T-helper 1 cell (primary cell): ENCODE measurements at places on chromosomes 7 and 10.

GRCh38 chr10:21929070-21929469 is 74.5 kb downstream of the DNAJC1 start:
- no peak for DNase-seq

GRCh38 chr7:94590526-94591162 is 65.3 kb downstream of the SGCE start:
- no peak for DNase-seq

DNA sequence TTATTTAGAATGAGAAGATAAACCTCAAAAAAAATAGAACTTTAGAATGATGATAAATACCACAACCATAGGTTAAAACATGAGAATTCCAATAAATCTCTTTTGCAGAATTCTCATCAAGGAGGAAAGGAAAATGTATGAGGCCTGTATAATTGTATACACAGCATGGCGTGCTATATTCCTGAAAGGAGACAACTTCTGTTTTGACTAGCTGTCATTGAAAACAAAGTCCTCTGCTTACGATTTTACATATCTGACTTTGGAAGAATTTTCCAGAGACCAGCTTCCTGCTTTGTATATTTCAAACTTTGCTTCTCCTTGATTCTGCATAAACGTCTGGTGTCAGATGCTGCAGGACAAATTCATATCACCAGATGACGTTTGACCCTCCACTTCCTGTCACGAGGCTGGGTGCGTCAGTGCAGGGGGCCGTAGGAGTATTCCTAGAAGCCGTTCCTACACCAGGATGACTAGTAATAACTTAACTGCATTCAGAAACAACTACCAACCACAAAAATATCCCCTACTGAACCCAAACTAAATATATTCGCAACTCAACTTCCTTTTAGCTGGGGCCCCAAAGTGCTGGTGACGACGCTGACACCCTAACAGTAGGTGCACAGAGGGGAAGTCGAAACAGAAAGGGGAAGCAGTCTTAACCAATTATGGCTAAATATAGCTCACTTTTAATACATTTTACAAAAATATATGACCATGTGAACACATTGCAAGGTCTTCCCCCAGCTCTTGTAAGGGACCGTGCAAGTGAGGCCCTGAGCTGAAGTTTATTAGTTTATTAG is 178.6 kb upstream of the INHBA start:
- peak; percentile 50 for DNase-seq

GRCh38 chr10:21083861-21084260 is 186.8 kb upstream of the NEBL start:
- DNase-seq = no peak

DNA sequence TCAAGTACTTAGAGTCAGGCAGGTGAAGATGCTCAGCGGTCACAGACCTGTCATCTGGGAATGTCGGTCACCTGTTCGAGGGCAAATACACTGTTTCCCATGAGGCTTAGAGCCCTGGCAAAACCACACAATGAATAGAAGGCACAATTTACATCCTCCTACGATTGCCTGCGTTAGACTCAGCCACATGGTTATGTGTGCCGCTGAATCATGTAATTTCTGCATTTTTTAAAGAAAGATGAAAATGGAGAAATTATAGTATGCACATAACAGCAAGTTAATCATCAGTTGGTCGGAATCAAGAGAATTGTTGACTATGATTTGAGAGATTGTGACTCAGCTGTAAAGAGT is 158.2 kb downstream of the ADARB2 start:
- no peak for DNase-seq

GRCh38 chr10:81843042-81843441 is 32.0 kb upstream of the NRG3 start:
- no peak for DNase-seq

- DNase-seq = no peak
These were observed 12.0 kb upstream of the HERC4 start for GRCh38 chr10:68086910-68087684.

GRCh38 chr7:134660242-134660785 is 13.7 kb downstream of the BPGM start:
- DNase-seq = no peak

GRCh38 chr10:92790440-92790839 is 57.9 kb upstream of the EXOC6 start:
- DNase-seq = no peak

- no peak for DNase-seq
These were observed 250.2 kb downstream of the COBL start for GRCh38 chr7:51066405-51066882.

DNA sequence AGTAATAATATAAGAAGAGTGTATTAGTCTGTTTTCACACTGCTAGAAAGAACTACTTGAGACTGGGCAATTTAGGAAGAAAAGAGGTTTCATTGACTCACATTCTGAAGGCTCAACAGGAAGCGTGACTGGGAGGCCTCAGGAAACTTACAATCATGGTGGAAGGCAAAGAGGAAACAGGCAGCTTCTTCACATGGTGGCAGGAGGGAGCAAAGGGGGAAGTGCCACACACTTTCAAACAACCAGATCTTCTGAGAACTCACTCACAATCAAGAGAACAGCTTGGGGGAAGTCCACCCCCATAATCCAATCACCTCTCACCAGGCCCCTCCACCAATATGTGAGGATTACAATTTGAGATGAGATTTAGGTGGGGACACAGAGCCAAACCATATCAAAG is 212.5 kb upstream of the HDAC9 start:
- no peak for DNase-seq

GRCh38 chr10:12961416-12962205 is 39.9 kb downstream of the CCDC3 start:
- no peak for DNase-seq

DNA sequence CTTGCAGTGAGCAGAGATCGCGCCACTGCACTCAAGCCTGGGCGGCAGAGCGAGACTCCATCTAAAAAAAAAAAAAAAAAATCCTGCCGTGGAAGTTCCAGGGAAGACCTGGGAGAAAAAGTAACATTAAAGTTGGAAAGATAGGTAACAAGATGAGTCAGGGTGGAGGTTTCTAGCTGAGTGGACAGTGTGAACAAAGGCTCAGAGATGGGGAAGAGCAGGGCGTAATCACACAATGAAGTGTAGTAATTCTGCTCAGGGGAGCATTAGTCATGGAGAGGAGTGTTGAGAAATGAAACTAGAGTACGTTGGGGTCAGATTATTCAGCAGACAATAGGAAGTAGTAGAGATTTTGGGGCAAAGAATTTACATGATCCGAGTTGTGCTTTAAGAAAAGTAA is 21.6 kb upstream of the WASL start:
- DNase-seq = peak; percentile 37

DNA sequence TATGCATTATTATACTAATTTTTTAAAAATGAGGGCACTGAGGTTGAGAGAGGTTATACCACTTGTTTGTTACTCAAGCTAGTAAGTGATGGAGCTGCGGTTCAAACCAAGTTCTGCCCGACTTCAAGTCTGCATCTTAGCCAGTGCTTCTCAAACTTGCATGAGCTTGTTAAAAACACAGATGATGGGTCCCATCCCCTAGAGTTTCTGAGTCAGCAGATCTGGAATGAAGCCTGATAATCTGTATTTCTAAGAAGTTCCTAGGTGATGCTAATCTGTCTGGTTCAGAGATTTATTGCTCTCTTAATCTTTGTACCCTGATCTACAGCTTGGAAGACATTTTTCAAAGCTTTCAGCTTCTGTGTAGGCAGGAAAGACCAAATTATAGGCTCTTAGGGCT is 67.7 kb upstream of the CC2D2B start:
- no peak for DNase-seq

DNA sequence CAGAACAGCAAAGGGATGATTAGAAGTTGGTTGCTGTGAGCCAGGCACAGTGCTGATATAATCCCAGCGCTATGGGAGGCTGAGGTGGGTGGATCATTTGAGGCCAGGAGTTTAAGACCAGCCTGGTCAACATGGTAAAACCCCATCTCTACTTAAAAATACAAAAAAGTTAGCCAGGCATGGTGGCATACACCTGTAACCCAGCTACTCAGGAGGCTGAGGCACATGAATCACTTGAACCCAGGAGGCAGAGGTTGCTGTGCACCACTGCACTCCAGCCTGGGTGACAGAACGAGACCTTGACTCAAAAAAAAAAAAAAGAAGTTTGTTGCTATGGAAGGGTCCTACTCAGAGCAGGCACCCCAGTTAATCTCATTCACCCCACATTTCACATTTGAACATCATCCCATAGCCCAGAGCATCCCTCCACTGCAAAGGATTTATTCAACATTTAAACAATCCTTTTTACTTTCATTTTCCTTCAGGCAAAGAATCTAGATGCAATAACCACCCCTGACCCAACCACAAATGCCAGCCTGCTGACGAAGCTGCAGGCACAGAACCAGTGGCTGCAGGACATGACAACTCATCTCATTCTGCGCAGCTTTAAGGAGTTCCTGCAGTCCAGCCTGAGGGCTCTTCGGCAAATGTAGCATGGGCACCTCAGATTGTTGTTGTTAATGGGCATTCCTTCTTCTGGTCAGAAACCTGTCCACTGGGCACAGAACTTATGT is 4.1 kb downstream of the IL6 start:
- DNase-seq = no peak

- no peak for DNase-seq
These were observed 353.7 kb upstream of the CHRM2 start for GRCh38 chr7:136514776-136515175.

GRCh38 chr10:90213346-90213745 is 512.0 kb downstream of the KIF20B start:
- DNase-seq = no peak

- DNase-seq = no peak
These were observed 42.0 kb upstream of the ADGRA1 start for GRCh38 chr10:133045556-133046389.

- peak; percentile 20 for DNase-seq
These were observed 40.4 kb downstream of the CREB3L2 start for GRCh38 chr7:137961200-137962177.

DNA sequence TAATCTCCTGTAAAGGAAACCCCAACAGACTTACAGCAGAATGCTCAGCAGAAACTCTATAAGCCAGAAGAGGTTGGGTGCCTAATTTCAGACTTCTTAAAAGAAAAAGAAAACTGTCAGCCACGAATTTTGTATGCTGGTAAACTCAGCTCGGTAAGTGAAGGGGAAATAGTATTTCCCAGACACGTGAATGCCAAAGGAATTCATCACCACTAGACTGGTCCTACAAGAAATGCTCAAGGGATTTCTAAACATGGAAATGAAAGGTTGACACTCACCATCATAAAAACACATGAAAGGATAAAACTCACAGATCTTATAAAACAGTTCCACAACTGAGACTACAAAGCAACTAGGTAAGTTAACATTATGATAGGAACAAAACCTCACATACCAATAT is 68.6 kb downstream of the GLCCI1 start:
- DNase-seq = no peak

DNA sequence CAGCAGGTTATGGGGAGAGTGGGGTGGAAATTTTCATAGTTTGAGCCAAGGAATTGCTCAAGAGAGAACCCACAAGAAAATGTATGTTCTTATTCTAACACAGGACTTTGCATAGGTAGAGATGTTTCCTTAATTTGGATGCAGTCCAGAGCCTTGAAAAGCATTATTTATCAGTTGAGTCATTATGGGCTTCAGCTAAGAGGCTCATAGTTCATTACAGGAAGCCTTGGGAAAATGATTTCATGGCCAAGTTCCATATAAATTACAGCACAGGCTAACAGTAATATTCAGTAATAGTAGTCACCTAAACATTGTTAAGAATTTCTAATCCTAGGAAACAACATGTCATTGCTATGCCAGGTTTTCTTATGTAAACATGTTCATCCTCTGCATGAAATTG is 131.1 kb upstream of the PTPRZ1 start:
- DNase-seq = no peak

GRCh38 chr10:21048068-21048467 is 151.0 kb upstream of the NEBL start:
- no peak for DNase-seq

GRCh38 chr10:104895541-104895940 is 254.5 kb downstream of the SORCS3 start:
- DNase-seq = no peak

- no peak for DNase-seq
These were observed 178.5 kb downstream of the ARID5B start for GRCh38 chr10:62079885-62080559.

GRCh38 chr7:4010061-4010605 is 672.0 kb upstream of the FOXK1 start:
- DNase-seq = no peak

GRCh38 chr10:112536663-112537062 is 89.6 kb downstream of the VTI1A start:
- no peak for DNase-seq

DNA sequence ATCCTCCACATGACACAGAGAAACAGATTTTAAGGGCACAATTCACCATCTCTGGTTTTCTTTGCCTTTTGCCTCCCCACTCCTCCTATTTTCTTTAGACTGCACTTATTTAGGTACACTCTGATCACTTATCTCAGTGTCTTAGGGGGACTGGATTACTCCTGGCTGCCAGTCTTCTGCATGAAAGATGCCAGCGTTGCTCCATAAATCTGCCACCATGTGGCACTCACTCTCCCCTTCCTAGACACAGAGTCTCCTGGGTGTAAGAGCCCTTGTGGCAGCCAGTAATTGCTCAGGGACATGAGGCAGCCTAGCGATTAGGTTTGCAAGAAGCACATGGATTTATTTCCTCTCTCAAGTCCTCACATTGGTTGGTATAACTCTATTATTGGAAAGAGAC is 34.5 kb upstream of the RBM20 start:
- no peak for DNase-seq

DNA sequence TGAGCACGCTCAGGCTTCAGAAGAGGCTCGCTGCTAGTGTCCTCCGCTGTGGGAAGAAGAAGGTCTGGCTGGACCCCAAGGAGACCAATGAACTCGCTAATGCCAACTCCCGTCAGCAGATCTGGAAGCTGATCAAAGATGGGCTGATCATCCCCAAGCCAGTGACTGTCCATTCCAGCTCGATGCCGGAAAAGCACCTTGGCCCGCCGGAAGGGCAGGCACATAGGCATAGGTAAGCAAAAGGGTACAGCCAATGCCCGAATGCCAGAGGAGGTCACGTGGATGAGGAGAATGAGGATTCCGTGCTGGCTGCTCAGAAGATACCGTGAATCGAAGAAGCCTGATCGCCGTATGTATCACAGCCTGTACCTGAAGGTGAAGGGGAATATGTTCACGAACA is 5.7 kb upstream of the PPP2R2D start:
- DNase-seq = no peak

- no peak for DNase-seq
These were observed 75.5 kb upstream of the CAPZA2 start for GRCh38 chr7:116786791-116787443.

GRCh38 chr7:134827889-134828288 is 48.5 kb downstream of the CALD1 start:
- DNase-seq = no peak

DNA sequence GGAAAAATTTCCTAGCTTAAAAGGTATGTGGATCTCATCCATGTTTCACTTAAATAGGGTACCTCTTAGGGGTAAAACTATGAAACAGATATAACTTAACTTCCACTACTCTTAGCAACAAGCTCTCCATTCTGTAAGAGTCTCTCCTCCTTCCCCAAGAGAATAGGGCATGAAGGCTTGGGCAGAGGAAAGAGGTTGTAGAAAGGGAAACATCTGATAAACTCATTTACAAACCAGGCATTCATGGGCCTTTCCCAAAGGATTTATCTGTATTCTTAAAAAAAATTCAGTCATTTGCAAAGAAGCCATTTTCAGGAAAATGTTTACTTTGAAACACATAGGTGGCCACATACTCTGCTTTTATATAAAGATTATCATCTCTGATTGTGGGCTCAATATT is 82.7 kb downstream of the SEMA3A start:
- no peak for DNase-seq
